ENCODE measurements at places on chromosomes 2 and 18. TPM values are rescaled to one million over a fixed set of nuclear protein-coding genes. Genes with fewer than 3 reads are reported as not detected.

SPEG gene
- 10.8 TPM for total RNA-seq

DPP10 gene
- not detected for total RNA-seq

PXDN gene
- 11.5 TPM for total RNA-seq

PFN4 gene
- 2.5 TPM for total RNA-seq

EPAS1 gene
- 101 TPM for total RNA-seq

PCARE gene
- total RNA-seq, result not detected
